ENCODE measurements at places on chromosomes 2 and 18.

DNA sequence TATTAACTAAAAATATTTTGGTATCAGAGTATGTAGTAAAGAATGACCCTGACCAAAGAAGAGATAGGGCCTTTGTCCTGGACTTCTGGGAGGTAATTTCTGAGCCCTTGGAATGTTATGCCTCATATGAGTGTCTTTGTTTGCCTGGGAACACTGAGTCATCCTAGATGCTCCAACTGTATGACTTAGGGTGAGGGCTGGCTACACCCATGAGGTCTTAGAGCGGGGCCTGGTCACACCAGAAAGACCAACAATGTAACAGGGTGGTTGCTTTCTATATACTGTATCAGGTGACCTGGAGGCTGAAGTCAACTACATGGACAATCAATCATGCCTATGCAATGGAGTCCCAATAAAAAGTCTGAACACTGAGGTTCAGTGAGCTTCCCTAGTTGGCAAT is 253.1 kb downstream of the MBD2 start:
- no peak for DNase-seq

GRCh38 chr2:200873560-200873959 is 9.1 kb upstream of the CLK1 start:
- no peak for DNase-seq

GRCh38 chr2:220033546-220033945 is 406.1 kb downstream of the SLC4A3 start:
- DNase-seq: no peak

DNA sequence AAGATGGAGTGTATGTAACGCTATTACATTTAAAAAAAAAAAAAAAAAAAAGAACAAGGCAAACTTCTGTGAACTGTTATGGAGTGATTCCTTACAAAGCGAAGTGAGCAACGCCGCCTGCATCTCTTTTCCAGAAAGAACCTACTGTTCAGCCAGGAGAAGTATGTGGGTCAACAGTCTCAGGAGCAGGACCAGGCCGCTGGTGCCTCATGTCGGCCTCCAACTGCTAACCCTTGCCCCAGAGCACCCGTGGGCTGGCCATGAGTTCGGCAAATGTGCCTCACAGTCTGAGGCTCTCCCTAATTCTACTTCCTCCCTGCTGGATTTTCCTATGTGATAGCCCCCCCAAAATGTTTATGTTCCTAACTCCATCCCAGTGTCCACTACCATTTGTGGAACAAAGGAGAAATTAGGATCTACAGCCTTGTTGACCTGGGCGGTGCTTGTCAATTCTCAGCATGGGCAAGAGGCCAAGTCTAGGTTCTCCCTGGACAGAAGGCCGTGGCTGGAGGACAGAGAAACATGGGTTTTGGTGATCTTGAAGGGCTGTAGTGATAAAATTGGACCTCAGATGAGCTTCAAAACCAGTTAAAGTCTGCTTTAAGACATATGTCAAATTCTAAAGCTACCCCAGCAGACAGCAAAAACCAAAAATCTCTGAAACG is 15.9 kb downstream of the FAM168B start:
- no peak for DNase-seq

DNA sequence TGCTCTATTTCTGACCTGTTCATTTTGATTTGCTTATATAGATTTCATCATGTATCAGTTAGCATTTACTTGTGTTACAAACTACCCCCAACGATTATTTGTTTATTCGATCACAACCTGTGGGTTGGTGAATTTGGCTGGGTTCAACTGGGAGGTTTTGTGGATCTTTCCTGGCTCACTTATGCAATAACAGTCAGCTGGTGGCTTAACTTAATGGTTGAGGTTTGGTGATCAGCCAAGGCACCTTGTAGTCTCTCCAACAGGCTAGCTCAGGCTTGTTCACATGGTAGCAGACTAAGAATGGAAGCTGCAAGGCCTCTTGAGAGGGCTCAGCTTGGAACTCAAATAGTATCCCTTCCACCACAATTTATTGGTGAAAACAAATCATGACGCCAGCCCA is 5.4 kb upstream of the PUM2 start:
- DNase-seq: no peak

DNA sequence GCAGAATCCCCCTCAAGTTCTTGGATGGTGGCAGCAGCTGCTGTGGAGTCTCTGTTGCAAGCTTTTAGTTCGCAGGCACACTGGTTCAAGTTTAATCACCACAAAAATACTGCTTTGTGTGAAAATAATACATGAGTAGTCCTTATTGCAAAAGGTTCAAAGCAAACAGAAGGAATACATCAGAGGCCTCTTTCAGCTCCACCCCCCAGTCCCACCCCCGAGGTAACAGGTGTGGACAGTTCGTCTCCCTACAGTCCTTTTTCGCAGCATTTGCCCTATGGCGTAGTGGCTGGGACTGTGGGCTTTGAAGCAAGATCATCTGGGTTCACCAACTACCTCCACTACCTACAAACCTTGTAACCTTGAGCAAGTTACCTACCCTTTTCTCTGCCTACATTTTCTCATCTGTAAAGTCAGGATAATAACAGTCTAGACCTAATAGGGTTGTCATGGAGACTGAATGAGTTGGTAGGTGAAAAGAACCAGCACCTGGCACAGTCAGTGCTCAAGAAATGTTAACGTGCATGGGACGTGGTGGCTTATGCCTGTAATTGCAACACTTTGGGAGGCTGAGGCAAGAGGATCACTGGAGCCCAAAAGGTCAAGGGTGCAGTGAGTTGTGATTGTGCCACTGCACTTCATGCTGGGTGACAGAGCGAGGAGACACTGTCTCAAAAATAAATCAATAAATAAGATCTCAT is 61.7 kb downstream of the TCF7L1 start:
- DNase-seq: no peak

- DNase-seq: peak; percentile 74
Measured at GRCh38 chr18:10213526-10213925, 240.9 kb upstream of the APCDD1 start.

GRCh38 chr2:191571163-191571769 is 106.7 kb upstream of the NABP1 start:
- no peak for DNase-seq

GRCh38 chr18:8121101-8121500 is 488.1 kb upstream of the RAB12 start:
- no peak for DNase-seq

GRCh38 chr18:27030421-27030820 is 154.7 kb downstream of the CHST9 start:
- DNase-seq: no peak

DNA sequence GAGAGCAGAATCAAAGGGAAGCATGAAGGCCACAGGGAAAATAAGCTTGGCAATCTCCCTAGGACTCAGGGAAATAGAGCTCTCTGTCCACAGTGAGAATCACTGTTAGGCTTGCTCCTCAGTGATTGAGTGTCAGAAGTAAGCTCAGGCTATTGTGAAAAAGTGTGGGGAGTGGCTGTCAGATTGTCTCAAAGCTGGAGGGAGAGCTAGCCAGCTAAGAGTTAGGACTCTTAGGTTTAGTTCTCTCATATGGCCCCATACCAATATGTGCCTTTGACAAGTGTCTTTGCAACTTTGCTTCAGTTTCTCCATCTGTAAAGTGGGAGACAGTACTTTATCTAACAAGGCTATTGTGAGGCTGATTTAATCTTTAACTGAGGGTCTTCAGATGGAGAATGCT is 17.2 kb downstream of the EIF4E2 start:
- DNase-seq: no peak

DNA sequence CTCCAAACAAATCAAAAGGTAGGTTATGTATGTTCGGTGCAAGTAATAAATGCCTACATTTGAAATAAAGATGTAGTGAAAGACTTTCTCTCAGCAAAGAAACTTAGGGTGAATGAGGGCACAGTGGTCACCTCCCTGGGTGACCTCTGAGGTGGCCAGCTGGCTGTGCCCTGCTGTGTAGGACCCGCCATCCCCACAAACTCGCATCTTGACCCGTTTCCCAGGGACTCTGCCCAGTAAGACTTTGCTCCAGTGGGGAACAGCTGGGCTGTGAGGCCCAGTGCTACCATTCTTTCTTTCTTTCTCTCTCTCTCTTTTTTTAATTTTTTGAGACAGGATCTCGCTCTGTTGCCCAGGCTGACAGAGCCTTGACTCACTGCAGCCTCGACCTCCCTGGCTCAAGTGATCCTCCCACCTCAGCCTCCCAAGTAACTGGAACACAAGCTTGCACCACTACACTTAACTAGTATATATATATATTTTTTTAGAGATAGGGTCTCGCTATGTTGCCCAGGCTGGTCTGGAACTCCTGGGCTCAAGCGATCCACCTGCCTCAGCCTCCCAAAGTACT is 8.2 kb upstream of the GAREM2 start:
- DNase-seq: no peak

DNA sequence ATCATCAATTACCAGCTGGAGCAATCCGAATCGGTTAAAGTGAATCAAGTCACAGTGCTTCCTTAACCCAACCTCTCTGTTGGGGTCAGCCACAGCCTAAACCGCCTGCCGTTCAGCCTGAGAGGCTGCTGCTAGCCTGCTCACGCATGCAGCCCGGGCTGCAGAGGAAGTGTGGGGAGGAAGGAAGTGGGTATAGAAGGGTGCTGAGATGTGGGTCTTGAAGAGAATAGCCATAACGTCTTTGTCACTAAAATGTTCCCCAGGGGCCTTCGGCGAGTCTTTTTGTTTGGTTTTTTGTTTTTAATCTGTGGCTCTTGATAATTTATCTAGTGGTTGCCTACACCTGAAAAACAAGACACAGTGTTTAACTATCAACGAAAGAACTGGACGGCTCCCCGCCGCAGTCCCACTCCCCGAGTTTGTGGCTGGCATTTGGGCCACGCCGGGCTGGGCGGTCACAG is 496 bp upstream of the ITGA4 start:
- DNase-seq: peak; percentile 43

DNA sequence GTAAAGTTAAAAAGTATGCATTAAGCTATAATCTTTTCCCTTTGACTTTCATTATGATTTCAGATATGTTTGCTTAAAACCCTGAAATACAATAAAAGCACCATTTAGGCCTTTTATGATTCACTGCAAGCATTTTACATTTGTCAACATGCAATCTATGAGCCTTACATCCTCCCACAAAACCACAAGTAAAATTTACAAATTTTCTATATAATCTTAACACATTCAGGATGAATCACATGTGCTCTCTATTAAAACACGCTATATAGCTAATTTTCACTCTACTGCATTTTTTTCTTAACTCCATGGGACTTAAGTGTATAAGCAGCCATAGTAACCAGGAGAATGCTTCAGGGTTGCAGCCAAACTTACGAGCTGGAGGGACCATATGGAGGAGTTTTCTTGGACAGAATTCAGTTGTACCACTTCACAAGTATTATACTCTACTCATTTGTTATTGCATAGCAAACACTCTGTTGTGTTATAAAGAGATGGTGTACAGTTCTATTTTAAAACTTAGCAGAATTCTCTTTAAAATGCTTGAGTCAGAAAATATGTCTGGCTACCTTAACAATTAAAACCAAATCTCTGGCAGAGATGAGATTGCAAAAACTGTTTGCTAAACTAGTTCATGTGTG is 293.2 kb downstream of the ALK start:
- no peak for DNase-seq

DNA sequence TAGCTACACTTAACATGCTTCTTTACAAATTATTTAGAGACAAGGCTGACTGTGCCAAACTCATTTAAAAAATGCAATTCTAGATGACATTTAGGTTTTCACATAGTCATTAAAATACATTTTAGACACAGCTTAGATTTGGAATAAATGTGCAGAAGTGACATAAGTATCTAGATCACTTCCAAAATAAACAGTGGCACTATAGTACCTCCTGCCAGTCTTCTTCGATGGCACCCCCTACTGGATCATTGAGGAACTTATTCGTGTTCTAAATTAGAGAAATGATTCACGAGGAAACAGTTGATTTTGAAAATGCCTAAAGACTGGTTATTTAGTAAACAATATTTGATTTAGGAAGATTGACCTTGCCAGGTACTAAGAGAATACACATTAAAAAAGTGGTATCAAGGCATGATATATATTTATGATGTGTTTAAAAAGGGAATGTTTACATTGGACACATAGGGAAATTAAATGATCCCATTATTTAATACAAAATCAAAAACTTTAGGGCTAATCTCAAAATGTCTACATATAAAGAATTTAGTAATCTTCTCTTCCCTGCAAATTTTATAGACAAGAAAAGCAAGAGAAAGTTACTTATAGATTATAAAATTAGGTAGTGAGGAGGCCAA is 323.9 kb downstream of the XIRP2 start:
- no peak for DNase-seq

DNA sequence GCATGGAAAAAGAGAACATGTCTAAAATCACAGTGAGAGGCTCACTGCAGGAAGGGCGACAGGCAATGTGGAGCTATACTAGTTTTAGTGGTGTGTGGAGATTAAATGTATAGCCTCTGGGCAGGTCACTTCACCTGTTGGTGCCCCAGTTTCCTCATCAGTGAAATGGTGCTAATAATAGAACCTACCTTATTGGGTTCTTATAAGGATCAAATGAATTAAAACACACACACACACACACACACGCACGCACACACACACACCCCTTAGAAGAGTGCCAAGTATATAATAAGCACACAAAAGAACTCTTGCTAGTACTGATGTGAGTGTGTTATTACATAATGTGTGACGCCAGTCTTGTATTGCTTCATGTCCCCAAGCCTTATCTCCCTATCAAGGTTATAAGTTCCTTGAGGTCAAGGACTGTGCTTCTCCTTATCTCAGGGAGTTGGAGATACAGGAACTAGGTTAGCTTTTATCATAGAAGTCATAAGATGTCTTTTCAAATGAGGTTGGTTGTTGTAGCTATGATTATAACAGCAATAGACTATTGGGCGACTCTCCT is 98.0 kb upstream of the CXCR4 start:
- no peak for DNase-seq

GRCh38 chr2:143649226-143649740 is 520.1 kb downstream of the ARHGAP15 start:
- DNase-seq: no peak

DNA sequence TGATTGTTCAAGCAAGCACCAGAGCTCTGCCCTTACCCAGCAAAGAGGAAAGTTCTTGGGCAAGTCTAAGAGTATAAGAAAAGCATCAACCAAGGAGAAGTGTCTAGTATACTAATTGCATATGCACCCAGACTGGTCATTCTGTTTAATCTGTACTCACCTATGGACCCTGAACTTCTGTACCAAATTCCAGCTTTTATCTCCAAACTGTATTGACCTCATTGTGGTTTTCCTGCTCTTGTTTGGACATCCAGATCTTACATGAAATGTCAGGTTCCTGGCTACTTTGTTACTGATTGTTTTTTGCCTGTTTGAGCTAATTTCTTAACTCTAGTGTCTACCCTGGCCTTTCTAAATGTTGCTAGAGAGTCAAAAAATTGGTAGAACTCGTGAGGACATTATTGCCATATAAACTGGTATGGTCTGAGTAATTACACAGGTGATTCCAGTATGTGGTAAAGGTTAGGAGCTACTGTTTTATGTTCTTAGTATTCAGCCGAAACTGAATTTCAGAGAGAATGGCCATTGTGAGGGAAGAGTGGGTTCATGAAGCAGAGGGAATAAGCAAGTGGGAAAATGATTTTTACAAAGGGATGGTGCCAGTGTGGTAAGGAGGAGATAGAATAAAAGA is 146.3 kb downstream of the HNMT start:
- DNase-seq: no peak

DNA sequence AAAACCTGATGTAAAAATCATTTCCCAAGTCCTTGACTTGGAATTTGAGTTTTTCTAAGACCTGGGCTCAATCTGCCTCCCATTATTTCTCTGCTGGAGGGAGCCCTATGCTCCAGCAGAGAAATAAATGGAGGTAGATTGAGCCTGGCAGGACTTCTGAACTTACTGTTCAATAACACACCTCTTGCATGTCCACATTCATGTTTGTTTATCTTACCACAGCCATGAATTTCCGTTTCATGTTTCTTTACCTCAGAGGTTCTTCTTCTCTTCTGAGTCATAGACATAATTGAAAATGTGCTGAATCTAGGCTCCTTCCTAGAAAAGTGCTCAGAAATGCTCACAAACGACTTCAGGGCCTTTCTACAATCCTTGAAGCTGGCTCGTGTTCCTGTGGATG is 170.8 kb downstream of the PMAIP1 start:
- DNase-seq: no peak
